ENCODE measurements at places on chromosomes 12 and 14. TPM values are rescaled to one million over a fixed set of nuclear protein-coding genes. Genes with fewer than 3 reads are reported as not detected.

The ENO2 gene
- 90.6 TPM for total RNA-seq

The DNAJC22 gene
- not detected for total RNA-seq

The KRT85 gene
- not detected for total RNA-seq

The ANKRD33 gene
- not detected for total RNA-seq

The COCH gene
- 1.6 TPM for total RNA-seq

The ACSM4 gene
- not detected for total RNA-seq

DNA sequence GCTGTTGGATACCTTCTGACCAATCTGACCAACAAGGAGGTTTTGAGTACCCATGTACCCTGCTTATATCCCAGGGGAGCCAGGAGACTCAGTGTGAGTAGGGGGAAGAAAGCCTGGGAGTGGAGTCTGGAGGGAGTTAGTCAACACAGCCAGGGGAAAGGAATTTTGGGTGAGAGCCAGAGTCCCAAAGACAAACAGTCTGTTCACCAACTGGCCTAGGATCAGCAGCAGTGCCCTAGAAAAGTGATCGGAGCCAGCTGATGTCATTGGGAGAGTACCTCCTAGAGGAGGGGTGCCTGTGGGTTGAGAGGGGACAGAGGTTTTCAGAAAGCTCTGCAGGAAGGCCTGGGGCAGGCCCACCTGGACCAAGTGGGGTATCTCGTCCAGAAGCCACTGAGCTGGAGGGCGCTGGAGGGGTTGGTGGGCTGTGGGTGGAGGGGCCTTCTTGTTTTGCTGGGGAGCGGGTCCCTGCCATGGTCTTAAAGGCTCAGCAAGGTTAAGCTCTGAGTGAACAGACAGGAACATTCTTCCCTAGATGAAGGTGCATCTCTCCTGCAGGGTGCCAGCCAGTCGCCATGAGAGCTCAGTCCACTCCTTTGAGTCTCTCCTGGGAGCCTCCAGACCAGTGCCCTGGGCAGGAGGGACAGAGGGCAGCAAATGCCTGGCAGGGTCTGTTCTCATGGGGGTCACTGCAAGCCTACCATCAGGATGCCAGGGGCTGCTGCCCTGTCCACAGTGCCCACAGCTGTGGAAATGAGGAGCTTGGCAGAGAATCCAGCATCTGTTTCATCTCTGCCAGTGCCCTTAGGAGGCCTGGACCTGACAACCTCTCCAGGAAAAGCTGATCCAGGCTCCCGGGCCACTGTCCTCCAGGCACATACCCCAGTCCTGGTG, 63.6 kb downstream of the CHGA start:
- no peaks in the 10 kb centered on the region for H3K27me3 ChIP-seq
- no peaks in the 10 kb centered on the region for H3K4me1 ChIP-seq
- H3K4me3 ChIP-seq, result no peak overlapping the region
- no peak for DNase-seq
- no peak overlapping the region for H3K27ac ChIP-seq

DNA sequence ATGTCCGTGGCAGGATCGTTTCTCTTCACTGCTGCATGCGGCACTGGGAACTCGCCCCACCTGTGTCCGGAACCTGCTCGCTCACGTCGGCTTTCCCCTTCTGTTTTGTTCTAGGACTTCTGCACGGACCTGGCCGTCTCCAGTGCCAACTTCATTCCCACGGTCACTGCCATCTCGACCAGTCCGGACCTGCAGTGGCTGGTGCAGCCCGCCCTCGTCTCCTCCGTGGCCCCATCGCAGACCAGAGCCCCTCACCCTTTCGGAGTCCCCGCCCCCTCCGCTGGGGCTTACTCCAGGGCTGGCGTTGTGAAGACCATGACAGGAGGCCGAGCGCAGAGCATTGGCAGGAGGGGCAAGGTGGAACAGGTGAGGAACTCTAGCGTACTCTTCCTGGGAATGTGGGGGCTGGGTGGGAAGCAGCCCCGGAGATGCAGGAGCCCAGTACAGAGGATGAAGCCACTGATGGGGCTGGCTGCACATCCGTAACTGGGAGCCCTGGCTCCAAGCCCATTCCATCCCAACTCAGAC, 1.2 kb downstream of the FOS start:
- peak overlapping the region; percentile 91 for H3K27ac ChIP-seq
- H3K27me3 ChIP-seq, result peaks cover 4% of the 10 kb centered on the region
- peak overlapping the region; percentile 86 for H3K4me3 ChIP-seq
- DNase-seq, result no peak

DNA sequence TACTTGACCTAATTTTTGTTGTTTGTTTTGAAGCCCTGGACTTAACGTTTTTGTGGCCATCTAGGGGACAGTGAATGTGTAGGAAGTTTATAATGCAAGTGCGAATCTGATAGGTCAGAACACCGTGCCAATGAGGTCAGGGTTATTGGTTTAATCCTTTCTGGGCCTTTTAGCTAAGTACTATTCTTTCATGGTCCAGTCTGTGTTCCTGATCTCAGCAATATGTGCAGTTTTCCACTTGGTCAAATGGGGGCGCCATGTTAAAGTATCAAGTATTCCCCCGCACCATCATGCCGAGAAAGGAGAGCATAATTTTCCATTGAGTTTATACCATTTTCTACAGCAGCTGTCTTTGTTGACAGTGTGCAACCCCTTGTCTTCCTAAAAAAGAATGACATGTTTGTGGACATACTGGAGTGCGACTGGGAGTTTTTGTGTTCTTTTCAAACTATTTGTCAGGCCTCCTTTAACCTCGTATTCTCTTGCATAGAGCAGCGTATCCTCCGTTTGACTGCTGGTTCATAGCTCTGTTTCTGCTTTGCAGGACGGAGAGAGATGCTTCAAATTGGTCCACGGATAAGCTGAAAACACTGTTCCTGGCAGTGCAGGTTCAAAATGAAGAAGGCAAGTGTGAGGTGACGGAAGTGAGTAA, 1.3 kb downstream of the AHSA1 start:
- no peaks in the 10 kb centered on the region for H3K27me3 ChIP-seq
- peak; percentile 38 for DNase-seq
- H3K4me1 ChIP-seq, result peaks cover 20% of the 10 kb centered on the region
- peaks cover 6% of the 10 kb centered on the region for H3K36me3 ChIP-seq

DNA sequence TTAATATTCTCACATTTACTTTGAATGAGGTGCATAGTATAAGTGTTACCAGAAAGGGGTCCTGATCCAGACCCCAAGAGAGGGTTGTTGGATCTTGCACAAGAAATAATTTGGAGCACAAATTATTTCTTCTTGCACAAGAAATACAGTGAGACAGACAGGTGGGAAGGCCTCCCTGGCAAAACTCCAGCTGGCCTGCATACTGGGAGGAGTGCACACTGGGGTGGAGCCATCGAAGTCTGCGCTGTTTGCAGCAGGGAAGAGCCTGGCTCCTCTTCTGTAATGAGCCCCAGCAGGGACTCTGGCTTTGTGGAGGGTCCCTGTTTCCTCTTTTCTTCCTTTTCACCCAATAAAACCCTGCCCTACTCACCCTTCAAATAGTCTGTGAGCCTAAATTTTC, 141.6 kb downstream of the GLT1D1 start:
- no peak for DNase-seq
- H3K36me3 ChIP-seq, result no peaks in the 10 kb centered on the region
- H3K4me3 ChIP-seq, result no peak overlapping the region
- H3K27ac ChIP-seq, result no peak overlapping the region
- H3K4me1 ChIP-seq, result no peaks in the 10 kb centered on the region

DNA sequence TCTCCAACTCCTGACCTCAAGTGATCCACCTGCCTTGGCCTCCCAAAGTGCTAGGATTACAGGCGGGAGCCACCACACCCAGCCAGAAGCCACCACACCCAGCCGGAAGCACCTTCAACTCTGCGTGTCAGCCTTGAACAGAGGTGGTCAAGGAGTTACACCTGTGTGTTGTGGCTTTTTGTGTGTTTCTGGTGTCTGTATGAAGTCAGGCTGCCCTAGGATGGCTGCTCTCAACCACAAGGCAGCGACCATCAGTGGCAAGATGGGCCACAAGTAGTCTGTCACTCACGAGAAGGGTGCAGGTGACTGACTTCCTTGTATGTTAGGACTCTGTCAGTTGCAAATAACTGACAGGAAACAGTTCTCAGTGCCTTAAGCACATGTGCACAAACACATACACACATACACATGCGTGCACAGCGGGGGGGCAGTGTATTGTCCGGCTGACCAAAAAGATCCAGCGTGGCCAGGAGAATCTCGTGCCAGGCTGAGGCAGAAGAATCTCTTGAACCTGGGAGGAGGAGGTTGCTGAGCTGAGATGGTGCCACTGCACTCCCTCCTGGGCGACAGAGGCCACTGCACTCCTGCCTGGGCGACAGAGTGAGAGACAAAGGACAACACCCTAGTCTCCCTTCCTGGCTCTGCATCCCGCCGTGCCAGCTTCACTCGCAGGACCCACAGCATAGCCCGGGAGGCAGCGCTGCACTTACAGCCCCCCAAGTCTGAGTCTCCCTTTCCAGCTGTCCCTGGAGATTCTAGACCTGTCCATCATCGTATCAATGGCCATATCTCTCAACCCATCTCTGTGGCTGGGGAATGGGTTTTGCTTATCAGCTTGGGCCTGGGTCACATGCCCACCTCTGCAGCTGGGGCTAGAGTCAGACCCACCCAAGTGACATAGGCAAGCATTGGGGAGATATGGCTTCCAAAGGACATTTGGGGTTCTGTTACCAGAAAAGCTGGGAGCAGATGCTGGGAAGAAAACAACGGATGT, 13.7 kb downstream of the P2RX4 start:
- peak overlapping the region; percentile 28 for H3K4me3 ChIP-seq
- H3K27me3 ChIP-seq, result no peaks in the 10 kb centered on the region
- DNase-seq, result peak; percentile 21
- H3K4me1 ChIP-seq, result peaks cover 48% of the 10 kb centered on the region
- H3K36me3 ChIP-seq, result no peaks in the 10 kb centered on the region
- peak overlapping the region; percentile 56 for H3K27ac ChIP-seq

DNA sequence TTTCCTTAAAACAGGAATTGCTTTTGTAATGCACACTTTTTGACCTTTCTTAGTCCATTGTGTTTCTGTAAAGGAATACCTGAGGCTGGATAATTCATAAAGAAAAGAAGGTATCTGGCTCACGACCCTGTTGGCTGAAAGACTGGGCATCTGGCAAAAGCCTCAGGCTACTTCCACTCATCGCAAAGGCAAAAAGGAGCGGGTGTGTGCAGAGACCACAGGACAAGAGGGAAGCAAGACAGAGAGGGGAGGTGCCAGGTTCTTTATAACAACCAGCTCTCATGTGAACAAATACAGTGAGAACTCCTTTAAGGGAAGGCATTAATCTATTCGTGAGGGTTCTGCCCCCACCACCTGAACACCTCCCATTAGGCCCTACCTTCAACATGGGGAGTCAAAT, 182.1 kb downstream of the C12orf50 start:
- DNase-seq, result no peak
- H3K4me1 ChIP-seq, result no peaks in the 10 kb centered on the region
- H3K27ac ChIP-seq, result no peak overlapping the region
- no peaks in the 10 kb centered on the region for H3K27me3 ChIP-seq

GRCh38 chr12:24815114-24815423, 133.8 kb downstream of the BCAT1 start:
- peak overlapping the region; percentile 22 for H3K4me3 ChIP-seq
- peak; percentile 4 for DNase-seq
- peak overlapping the region; percentile 0 for H3K27ac ChIP-seq

DNA sequence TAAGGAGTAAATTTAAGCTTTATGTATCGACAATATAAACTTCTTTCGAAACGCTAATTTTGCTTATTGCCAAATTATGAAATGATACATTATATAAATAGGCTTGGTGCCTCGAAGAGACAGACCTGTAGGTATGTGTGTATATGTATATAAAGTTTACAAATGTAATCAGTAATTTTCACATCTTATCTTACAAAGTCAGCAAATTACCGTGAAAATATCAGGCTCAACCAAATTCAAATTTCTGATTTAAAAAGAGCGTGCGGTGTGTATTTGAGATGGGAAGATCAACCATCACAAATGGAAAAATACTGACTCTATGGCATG, 605 bp downstream of the ZCRB1 start:
- H3K4me1 ChIP-seq, result peaks cover 20% of the 10 kb centered on the region
- H3K27ac ChIP-seq, result peak overlapping the region; percentile 80
- no peaks in the 10 kb centered on the region for H3K27me3 ChIP-seq
- DNase-seq, result no peak

DNA sequence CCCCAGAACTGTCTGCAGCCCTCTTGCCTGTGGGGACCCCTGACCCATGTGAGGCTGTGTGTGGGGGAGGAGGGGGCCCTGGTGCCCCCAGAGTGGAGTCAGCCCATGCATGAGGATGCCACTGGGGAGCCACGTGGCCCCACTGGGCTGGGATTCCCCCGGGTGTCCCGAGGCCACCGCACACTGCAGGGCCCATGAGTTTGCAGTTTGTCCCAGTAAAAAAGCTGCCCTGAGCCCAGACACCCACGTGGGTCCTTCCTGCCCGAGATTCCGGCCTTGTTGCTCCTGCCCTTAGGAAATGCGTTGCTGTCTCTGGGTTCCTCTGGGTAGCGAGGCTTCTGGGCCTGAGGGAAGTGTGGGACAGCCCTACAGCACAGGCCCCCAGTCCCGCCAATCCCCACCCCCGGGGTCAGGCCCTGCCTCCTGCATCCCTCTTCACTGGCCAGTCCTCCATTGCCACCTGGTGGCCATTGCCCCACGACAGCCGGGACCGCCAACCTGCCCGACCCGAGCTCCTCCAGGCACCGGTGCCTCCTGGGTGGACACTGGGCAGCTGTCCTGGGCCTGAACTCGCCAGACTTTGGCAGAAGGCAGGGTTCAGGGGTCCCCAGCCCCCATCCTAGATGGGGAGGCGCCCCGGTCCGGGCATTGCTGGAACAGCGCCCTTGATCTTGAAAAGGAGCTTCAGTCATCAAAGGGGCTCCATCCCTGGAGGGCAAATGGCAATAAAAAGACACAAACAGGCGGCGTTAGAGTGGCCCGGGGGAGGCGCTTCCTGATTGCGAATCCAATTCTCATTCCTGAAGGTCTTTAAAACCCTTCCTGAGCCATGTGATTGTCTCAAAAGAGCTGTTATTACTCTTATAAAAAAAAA, 15.6 kb upstream of the C14orf180 start:
- no peak overlapping the region for H3K27ac ChIP-seq
- H3K4me3 ChIP-seq, result no peak overlapping the region
- no peaks in the 10 kb centered on the region for H3K27me3 ChIP-seq
- H3K36me3 ChIP-seq, result no peaks in the 10 kb centered on the region

GRCh38 chr12:43022838-43023237, 433.3 kb upstream of the PRICKLE1 start:
- no peak for DNase-seq
- no peak overlapping the region for H3K27ac ChIP-seq
- no peaks in the 10 kb centered on the region for H3K4me1 ChIP-seq
- H3K36me3 ChIP-seq, result no peaks in the 10 kb centered on the region

DNA sequence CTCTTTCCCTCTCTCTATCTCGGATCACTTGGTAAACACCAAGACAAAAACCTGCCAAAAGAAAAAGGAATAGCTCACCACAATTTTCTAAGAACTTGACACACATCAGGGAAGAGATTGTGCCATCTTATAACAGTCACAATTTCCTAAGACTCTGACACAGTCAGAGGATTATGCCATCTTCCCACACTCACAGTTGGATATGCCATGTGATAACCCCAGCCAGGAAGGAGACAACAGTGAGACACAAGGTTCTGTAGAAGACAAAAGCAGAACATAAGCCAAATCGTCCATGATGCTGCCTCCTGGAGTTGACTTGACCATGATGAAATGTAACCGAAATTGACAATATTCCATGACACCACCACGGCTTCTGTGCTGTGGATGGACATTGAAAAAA, 2.8 kb upstream of the CLEC9A start:
- no peak overlapping the region for H3K27ac ChIP-seq
- no peaks in the 10 kb centered on the region for H3K4me1 ChIP-seq
- no peak for DNase-seq
- H3K4me3 ChIP-seq, result no peak overlapping the region
- H3K27me3 ChIP-seq, result no peaks in the 10 kb centered on the region
